Natural killer cell treated with Interleukin-12 subunit alpha and Interleukin-12 subunit beta and Interleukin-15 and Interleukin-18, amount 100 ng/mL, for 72 hours (primary cell): ENCODE measurements at places on chromosomes 5 and 9.
A peak's percentile ranks its signal among the peaks of the same experiment; 100 is the strongest.

DNA sequence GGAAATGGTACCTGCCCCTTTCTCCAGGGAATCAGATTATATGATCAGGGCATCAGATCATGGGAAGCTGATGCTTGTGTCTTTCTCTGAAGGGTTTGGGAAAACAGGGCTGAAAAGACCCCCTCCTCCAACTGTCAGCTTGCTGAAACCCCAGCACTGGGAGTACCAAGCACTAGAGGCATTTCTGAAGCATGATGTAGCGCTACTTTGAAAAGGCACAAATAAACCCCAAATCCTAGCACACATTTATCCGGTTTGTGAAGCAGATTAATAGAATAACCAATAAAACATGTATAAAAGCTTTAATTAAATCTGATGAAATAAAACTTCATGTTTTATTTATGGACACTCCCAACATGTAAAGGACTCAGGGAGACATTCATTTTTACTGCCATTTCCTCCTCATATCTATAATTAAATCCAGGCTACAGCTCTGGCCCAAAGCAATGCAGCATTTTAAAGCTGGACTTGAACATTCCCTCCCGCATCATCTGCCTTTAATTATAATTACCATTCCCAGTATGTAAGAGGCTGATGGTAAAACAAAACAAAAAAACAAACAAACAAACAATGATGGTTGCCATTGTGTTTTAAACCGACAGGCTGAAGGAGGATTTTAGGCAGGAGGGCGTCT, 298.2 kb upstream of the RFX3 start:
- H3K27ac ChIP-seq, result no peak overlapping the region
- H3K27me3 ChIP-seq, result peaks cover 31% of the 10 kb centered on the region
- no peaks in the 10 kb centered on the region for H3K36me3 ChIP-seq
- DNase-seq, result no peak

GRCh38 chr9:36772449-36773403, 200.0 kb downstream of the MELK start:
- no peak overlapping the region for H3K27ac ChIP-seq
- no peak for DNase-seq
- no peak overlapping the region for H3K4me3 ChIP-seq
- no peaks in the 10 kb centered on the region for H3K4me1 ChIP-seq

- no peaks in the 10 kb centered on the region for H3K36me3 ChIP-seq
- peaks cover 5% of the 10 kb centered on the region for H3K27me3 ChIP-seq
- H3K27ac ChIP-seq, result no peak overlapping the region
These were observed 54.1 kb downstream of the SLC1A3 start for GRCh38 chr5:36660397-36661049.

DNA sequence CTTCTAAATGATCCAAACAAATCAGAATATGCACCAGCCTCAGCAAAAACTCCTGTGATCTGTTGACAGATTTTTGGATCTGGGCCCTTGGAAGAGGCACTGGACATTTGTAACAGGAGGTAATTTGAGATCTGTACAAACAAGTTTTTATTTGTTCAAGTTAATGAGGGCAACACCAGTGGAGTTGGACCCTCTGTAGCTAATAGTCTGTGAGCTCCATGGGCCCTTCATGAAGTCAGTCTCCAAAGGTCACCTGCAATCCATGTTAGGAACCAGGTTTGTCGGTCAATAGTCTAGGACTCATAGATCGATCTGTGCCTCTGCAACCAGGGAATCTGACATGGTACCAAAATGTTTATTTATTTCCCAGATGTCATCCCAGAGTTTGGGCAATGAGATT, 40.9 kb downstream of the PAM start:
- no peak overlapping the region for H3K4me3 ChIP-seq
- DNase-seq, result no peak
- peaks cover 43% of the 10 kb centered on the region for H3K4me1 ChIP-seq
- no peaks in the 10 kb centered on the region for H3K27me3 ChIP-seq
- no peaks in the 10 kb centered on the region for H3K36me3 ChIP-seq

DNA sequence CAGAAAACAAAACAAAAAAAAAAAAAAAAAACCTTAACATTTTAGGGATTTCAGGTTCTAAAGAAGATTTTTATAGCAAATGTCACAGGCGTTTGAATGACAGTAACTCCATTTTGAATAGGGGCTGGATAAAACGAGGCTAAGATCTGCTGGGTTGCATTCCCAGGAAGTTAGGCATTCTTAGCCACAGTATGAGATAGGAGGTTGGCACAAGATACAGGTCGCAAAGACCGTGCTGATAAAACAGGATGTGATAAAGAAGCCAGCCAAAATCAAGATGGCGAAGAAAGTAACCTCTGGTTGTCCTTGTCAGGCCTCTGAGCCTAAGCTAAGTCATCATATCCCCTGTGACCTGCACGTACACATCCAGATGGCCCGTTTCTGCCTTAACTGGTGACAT, 425.6 kb upstream of the PTPRD start:
- no peak overlapping the region for H3K27ac ChIP-seq
- no peaks in the 10 kb centered on the region for H3K27me3 ChIP-seq

DNA sequence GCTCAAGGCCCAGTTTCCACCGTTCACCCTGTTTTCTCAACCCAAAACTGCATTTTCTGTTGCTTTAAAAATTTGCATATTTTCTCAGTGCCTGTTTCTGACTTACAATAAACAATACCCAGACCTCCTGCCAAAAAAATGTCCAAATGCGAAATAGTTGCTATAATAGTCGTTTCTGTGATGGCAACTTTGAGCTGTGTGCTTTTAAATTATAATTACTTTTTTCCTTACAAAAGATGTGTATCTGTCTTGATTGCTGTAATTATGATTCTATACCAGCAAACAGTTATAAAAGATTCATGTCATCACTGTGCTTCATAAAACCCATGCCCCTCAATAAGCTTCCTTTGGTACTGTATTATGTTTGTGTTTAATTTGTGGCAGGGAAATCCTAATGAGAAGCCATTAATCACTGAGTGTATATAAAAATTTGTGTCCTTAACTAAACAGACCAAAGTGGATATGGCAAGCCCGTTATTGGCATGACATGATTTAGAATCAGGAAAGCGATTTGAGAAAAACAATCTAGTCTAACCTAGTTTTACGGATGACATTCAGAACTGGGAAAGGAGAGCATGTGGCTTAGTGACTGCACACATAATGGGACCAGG, 5.4 kb upstream of the SLC1A3 start:
- H3K36me3 ChIP-seq, result no peaks in the 10 kb centered on the region
- H3K27ac ChIP-seq, result no peak overlapping the region
- H3K27me3 ChIP-seq, result peaks cover 11% of the 10 kb centered on the region
- no peak for DNase-seq
- no peak overlapping the region for H3K4me3 ChIP-seq
- H3K4me1 ChIP-seq, result no peaks in the 10 kb centered on the region

DNA sequence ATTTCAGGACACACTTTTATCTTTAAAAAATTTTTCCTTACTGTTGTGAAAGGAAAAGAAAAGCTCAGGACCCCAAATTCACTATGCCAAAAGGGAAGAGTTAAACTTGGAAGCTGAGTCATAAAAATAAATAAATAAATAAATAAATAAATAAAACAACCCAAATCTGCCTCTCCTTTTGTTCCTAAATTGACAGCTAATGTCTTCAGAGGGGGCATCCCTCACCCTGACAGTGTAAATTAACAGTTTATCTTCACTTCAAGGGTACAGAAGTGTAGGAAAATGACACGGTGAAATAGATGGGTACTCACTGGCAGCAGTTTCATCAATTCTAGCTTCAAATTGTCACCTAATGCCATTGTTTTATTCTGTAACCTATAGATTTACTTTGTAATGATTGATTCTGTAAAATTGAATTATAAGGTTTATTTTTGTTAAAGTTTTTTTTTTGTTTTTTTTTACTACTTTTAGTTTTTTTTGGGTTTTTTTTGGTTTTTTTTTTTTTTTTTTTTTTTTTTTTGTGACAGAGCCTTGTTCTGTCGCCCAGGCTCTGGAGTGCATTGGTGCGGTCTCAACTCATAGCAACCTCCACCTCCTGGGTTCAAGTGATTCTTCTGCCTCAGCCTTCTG, 18.5 kb upstream of the ANXA1 start:
- peak overlapping the region; percentile 87 for H3K4me3 ChIP-seq
- H3K27me3 ChIP-seq, result no peaks in the 10 kb centered on the region
- H3K4me1 ChIP-seq, result peaks cover 34% of the 10 kb centered on the region

DNA sequence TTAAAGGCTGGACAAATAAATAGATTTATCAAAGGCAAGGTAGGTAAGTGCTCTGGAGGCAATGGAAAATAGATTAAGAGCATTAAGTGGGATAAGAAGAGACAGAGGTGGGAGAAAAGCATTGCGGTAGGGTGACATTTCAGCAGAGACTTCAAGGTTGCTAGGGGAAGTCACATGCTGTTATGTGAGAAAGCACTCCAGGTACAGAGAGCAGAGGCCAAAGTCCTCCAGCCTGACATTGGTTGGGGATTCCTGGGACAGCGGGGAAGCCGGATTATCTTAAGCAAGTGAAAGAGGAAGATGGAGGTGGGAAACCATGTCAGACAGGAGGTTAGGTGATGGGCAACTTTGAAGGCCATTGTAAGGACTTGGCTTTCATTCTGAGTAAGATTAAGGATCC, 1222.9 kb downstream of the PTPRD start:
- H3K4me3 ChIP-seq, result no peak overlapping the region
- H3K36me3 ChIP-seq, result peaks cover 4% of the 10 kb centered on the region
- no peak overlapping the region for H3K27ac ChIP-seq
- no peaks in the 10 kb centered on the region for H3K4me1 ChIP-seq
- H3K27me3 ChIP-seq, result no peaks in the 10 kb centered on the region

GRCh38 chr9:36136272-36136893, at the start of gene GLIPR2:
TSS of gene GLIPR2 (plus strand) at chr9:36136733. CDS start at chr9:36136779, 46 bp downstream.
- H3K4me1 ChIP-seq, result peaks cover 49% of the 10 kb centered on the region
- peak; percentile 89 for DNase-seq
- H3K27ac ChIP-seq, result peak within 1 kb of the TSS; percentile 84
- H3K27me3 ChIP-seq, result no peaks in the 10 kb centered on the region

GRCh38 chr5:173413471-173413982, 85.3 kb upstream of the STC2 start:
- no peaks in the 10 kb centered on the region for H3K4me1 ChIP-seq
- no peak overlapping the region for H3K4me3 ChIP-seq
- no peaks in the 10 kb centered on the region for H3K36me3 ChIP-seq
- peaks cover 8% of the 10 kb centered on the region for H3K27me3 ChIP-seq

- peaks cover 4% of the 10 kb centered on the region for H3K36me3 ChIP-seq
- H3K27ac ChIP-seq, result no peak overlapping the region
- no peaks in the 10 kb centered on the region for H3K27me3 ChIP-seq
- DNase-seq, result no peak
These were observed 17.8 kb downstream of the C9orf85 start for GRCh38 chr9:71929223-71929622.

DNA sequence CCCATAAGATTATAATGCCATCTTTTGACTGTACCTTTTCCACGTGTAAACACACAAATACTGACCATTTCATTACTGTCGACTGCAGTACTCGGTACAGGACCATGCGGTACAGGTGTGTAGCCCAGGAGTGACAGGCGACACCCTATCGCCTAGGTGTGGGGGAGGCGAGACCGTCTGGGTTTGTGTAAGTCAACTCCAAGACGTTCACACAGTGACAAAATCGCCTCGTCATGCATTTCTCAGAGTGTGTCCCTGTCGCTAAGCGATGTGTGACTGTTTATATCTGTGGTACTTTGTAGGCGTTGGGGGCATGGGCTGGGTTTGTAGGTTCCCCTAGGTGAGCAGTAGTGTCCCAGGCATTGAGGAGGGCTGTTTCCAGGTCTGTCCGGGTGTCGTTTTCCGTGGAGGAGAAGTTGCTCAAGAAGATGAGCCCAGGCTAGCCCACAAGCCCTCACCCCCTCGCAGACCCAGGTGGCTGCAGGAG, 20.3 kb downstream of the NEK6 start:
- no peaks in the 10 kb centered on the region for H3K27me3 ChIP-seq
- DNase-seq, result no peak
- no peak overlapping the region for H3K4me3 ChIP-seq
- no peaks in the 10 kb centered on the region for H3K36me3 ChIP-seq

GRCh38 chr5:150645070-150645700, 4.7 kb downstream of the SYNPO start:
- no peaks in the 10 kb centered on the region for H3K4me1 ChIP-seq
- H3K27me3 ChIP-seq, result peaks cover 2% of the 10 kb centered on the region
- no peak for DNase-seq

GRCh38 chr9:92602413-92602812, 66.6 kb upstream of the ECM2 start:
- H3K27ac ChIP-seq, result no peak overlapping the region
- peaks cover 2% of the 10 kb centered on the region for H3K4me1 ChIP-seq
- no peak for DNase-seq
- H3K36me3 ChIP-seq, result no peaks in the 10 kb centered on the region

GRCh38 chr5:148897842-148898241, 71.4 kb downstream of the ADRB2 start:
- no peaks in the 10 kb centered on the region for H3K27me3 ChIP-seq
- H3K36me3 ChIP-seq, result peaks cover 40% of the 10 kb centered on the region
- no peak overlapping the region for H3K27ac ChIP-seq
- no peak overlapping the region for H3K4me3 ChIP-seq
- H3K4me1 ChIP-seq, result peaks cover 9% of the 10 kb centered on the region

- H3K27ac ChIP-seq, result peak overlapping the region; percentile 57
- peaks cover 9% of the 10 kb centered on the region for H3K4me1 ChIP-seq
- H3K27me3 ChIP-seq, result peaks cover 11% of the 10 kb centered on the region
- H3K36me3 ChIP-seq, result no peaks in the 10 kb centered on the region
- H3K4me3 ChIP-seq, result no peak overlapping the region
- DNase-seq, result no peak
These were observed 117.2 kb upstream of the CCDC112 start for GRCh38 chr5:115413651-115414050.

DNA sequence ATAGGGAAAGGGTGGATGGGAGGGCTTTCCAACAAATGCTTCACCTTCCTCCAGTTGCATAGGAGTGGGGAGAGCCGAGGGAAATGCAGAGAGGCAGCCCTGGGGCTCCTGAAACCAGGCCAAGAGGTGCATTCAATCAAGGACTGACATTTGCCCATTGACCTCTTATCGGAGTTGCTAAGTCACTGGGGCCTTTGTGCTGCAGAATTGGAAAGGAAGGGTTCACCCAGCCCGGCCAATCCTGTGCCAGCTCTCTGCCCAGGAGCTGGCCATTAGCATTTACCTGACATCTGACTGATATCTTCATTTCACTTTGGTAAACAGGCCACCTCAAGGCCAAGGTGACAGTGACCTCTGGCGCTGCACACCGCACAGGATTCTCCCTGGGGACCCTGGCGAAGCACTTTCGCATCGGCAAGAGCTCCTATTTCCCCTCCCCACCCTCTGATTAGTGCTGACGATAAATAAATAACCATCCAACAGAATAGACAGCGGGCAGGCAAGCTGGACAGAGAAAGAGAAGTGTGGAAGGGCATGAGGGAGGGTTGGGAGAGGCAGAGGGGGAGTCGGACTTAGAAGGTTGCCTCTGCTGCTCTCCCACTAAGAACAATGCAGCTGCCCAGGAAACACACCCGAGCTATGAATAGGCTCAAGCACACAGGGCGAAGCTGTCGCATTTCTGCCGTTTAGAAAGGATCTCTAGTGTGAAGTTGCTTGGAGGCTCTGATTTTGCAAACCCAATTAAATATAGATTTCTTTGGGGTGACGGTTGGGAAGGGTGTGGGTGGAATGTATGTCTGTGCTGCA, 57.0 kb upstream of the BOD1 start:
- H3K27me3 ChIP-seq, result peaks cover 18% of the 10 kb centered on the region
- no peaks in the 10 kb centered on the region for H3K36me3 ChIP-seq
- DNase-seq, result no peak
- no peak overlapping the region for H3K4me3 ChIP-seq
- H3K27ac ChIP-seq, result no peak overlapping the region
